Fibroblast of mammary gland (primary cell): ENCODE measurements at places on chromosomes 5 and 9.

DNA sequence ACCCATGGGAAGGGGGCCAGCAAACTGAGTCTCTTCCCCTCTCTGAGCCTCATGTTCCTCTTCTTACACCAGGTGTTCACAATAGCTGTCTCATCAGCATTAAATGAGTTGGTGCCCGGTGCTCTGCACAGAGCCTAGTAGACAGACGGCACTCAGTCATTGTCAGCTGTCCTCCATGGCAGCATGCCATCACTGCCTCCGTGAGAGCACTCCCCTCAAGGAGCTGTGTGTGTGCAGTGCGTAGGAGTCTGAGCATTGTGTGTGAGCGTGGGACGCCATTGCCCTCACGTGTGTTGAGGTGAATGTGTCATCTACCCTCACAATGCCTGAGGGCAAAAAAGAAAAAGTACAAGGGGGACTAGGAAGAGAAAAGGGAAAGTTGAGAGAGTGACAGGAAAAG, 536.5 kb downstream of the CDK5RAP2 start:
- DNase-seq = no peak

DNA sequence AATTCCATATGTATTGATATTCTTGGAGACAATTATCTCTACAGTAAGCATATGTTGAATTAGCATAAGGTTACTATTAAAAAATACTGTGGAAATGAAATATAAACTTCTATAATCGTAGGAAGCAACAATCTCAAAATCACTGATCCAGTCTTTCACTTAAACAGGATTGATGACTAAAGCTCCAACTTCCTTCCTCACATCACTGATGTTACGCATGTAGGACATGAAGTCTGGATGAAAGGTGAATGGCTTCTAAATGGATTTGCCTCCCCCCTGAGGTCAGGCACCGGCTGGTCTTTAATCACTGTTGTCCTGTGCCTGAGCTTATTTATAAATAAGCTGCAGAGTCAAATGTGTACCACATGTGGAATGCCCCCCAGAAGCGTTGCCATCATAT, 157.1 kb upstream of the NFIB start:
- no peak for DNase-seq

DNA sequence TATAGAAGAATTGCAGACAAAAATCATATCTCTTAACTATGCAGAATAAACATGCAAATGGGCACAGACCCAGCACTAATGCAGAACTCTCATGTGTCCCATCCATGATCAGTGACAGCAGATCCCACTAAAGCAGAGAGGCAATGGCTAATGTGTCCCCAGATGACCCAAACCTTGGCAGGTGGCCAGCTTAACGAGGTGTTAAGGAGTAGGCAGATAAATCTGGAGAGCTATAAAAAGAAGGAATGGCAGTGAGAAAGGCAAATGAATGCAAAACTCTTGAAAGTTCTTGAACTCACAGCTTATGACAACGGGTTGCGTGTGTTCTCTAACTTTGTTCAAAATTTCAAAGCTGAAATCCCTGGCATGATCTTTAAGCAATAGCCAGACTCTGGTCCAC, 265.4 kb downstream of the RASEF start:
- no peak for DNase-seq

- DNase-seq = peak; percentile 32
Observed at GRCh38 chr5:6525910-6526309, 77.3 kb downstream of the UBE2QL1 start.

GRCh38 chr5:134029156-134029555, 24.4 kb upstream of the VDAC1 start:
- DNase-seq = peak; percentile 99

- DNase-seq = no peak
Observed at GRCh38 chr5:32123889-32124676, 50.0 kb downstream of the GOLPH3 start.

GRCh38 chr5:124276166-124276565, 470.3 kb downstream of the ZNF608 start:
- DNase-seq = no peak

DNA sequence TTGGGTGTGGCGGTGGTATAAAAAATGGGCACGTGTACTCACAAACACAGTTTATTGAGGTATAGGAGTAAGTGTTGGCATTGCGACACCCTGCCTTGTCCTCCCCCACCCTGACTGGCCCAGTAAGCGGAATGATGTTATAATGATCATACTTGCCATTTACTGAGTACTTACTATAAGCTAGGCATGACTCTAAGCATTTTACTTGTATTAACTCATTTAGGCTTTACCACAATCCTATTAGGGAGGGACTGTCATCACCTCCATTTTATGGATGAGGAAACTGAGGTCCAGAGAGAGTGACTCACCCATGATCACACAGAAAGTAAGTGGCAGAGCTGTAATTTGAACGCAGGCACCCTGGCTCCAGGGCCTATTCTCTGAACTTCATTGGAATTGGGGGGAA, 2.3 kb downstream of the SMIM3 start:
- peak; percentile 98 for DNase-seq

GRCh38 chr9:124221676-124222075, 36.1 kb upstream of the NEK6 start:
- no peak for DNase-seq

GRCh38 chr5:112694853-112695709, 42.6 kb upstream of the APC start:
- peak; percentile 72 for DNase-seq

DNA sequence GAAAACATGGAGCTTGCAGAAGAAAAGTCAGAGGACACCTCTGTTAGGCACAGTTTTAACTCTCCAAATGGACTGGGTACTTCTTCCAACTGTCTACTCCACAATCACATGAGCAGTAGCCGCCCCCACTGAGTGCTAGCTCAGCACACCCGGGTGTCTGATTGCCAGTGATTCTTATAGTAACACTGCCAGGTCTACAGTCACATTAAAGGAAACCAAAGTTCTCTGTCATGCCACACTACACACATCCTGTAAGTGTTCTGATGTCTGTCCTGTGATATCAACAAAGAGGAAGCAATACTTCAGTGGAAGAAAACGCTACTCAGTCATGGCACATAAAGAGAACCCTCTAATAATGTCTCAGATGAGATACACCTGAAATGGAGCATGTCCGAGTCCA, at the start of gene HAVCR2:
TSS of gene HAVCR2 (minus strand) at position 69 of the 400 bp plus-strand sequence. CDS start at position 8, 61 bp downstream.
- no peak for DNase-seq

DNA sequence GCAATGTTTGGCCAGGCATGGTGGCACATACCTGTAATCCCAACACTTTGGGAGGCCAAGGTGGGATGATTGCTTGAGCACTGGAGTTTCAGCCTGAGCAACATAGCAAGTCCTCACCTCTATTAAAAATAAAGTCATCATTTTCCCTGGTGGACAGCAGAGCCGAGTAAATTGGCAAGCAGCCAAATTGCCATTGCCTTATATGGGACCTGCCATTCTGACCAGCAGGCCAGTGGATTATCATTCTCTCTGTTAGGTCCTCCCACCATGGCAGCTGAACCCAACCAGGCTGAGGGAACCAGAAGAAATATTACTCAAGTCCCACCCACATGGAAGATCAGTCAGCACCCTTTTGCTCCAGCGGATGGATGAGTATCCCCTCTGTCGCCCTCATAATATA, 1829.9 kb downstream of the EFNA5 start:
- peak; percentile 4 for DNase-seq

DNA sequence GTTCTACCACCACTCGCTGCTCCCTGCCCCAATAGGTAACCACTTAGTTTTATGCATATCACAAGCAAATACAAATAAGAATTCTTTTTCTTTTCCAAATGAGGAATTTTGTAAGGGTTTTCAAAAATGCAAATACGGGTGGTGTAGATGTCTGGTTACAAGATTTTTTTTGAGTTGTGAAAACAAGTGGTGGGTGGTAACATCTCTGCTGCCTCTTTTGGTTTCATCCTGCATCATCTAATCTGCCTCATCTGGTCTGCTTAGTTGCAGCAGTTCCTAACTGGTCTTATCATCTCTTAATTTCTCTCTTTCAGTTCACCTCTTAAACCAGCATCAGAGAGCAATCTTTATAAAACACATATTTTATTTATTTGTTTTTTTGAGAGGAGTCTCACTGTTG, 5.3 kb downstream of the NFX1 start:
- DNase-seq = no peak

DNA sequence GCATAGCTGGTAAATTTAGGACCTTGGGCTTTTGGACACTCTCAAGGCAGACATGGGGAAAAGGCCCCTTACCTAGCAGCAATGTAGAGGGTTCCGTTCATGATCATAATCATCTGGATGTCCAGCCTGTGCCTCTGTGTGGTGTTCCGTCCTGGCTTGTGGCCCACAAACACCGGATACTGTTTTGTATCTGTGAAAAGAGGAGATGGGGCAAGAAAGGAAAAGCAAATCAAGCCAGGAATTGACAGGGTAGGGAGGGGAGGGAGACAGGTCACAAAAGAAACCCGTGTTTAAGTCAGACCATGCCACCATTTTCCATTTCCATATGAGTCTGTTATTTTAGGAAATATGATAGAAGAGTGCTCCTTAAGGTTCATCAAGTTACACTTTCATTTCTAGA, 72.5 kb downstream of the SEMA6A start:
- DNase-seq = no peak

DNA sequence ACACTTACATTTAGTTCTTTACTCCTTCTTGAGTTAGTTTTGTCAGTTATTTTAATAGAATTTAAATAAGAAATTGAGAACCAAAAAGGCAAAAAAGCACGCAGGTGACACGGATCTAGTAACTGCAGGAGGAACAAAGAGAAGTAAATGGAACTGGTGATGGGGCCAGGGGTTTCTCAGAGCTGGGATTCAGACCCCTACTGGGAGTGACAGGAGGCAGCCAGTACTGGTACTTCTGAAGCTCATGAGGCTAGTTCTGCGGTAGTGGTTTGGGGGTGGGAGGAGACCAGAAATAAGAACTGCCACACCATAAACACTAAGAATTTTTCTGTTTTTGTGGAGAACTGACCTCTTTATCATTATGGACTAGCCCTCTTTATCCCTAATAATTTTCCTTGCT, 48.2 kb downstream of the OXCT1 start:
- no peak for DNase-seq

- DNase-seq = no peak
Observed at GRCh38 chr9:99366621-99367020, 144.5 kb downstream of the SEC61B start.

DNA sequence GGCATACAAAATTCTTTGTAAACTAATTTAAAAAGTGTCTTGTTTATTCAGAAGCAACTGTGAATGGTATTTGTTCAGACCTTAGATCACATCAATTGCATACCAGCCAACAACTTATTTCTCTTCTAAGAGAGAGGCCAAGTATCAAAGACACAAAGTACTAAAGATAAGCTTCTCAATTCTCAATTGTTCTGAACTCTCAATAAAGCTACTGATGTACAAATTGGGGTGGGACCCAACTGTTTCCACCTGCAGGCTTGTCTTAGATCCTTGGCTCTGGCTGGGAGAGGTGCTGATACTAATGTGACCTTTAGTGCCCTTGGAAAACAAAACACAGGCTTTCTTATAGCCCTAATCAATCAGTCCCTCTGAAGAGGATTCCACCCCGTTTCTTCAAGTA, 22.1 kb downstream of the XRCC4 start:
- DNase-seq = no peak

DNA sequence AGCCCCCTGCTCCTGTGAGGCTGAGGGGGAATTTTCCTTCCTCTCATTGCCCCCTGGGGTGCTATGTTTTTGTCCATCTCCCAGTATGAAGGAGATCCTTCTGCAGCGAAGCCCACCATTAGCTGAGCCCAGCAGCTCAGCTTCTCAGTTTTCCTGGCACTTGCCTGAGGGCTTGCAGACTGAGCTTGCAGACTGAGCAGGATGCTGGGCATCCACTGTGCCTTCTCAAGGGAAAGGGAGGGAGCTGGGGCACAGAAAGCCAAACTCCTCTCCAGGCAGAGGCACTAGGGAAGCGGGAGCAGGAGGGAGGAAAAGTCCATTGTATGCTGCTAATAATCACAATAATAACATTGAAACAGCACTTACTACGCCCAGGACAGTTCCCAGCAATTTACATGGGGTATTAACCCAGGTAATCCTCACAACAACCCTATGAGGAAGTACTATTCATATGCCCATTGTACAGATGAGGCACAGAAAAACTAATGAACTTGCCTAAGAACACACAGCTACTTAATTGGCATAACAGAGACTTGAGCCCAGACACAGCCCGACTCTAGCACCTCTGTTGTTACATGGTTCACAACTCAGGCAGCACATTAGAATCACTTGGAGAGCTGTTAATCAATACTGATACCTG, 86.9 kb upstream of the SSBP2 start:
- DNase-seq = no peak
